ENCODE measurements at places on chromosomes 6 and 20.

DNA sequence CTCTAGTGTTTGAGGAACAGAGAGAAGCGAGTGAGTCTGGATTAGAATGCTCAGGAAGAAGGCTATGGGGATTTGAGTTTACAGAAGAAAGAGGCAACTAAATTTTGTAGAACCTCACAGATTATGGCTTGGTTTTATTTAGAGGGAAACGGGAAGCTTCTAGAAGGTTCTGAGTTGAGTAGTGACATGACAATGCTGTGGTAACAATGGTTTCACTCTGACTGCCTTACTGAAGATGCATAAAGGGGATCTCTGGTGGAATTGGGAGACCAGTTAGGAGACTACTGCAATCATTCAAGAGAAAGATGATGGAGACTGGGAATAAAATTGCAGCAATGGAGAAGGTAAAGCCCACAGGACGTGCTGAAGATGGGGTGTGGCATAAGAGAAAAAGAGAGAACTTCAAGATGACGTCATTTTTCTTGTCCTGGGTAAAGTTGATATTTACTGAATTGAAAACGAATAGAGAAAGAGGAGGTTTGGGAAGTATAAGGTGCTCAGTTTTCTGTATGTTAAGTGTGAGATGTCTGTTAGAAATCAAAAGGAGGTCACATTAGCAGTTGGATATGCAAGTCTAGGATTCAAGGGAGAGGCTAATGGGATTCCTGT, 710.1 kb upstream of the NRSN1 start:
- DNase-seq: no peak

GRCh38 chr20:23298926-23299672, 51.5 kb upstream of the NXT1 start:
- no peak for DNase-seq

DNA sequence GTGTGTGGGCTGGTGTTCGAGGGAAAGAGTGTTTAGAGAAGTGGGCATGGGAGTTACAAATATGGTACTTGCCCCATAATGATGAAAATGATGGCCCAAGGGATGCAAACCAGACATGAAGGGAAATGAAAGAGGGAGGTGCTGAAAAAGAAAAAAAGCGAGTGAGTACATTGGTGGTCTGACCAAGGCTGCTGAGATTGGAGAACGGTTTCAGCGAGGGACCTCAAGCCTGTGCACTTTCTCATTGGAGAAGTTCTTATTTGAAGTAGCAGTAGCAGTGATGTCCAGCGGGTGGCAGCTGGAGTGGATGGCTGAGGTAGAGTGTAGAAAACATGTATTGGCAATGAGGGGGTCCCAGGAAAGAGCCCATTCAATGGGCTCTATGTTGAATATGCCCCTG, 54.8 kb downstream of the TNFAIP3 start:
- no peak for DNase-seq

DNA sequence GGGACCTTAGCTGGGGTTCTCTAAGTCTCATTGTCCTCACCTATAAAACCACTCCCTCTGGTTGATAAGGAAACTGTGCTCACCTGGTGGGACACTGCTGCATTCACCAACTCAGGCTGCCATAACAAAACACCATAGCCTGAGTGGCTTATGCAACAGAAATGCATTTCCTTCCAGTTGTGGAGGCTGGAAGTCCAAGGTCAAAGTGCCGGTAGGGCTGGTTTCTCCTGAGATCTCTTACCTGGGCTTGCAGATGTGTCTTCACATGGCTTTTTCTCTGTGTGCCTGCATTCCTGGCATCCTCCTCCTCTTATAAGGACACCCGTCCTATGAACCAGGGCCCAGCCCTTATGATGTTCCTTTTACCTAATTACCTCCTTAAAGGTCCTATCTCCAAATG, 60.0 kb upstream of the SLC32A1 start:
- DNase-seq: no peak

- no peak for DNase-seq
Measured at GRCh38 chr20:54458219-54458618, 17.2 kb upstream of the DOK5 start.

DNA sequence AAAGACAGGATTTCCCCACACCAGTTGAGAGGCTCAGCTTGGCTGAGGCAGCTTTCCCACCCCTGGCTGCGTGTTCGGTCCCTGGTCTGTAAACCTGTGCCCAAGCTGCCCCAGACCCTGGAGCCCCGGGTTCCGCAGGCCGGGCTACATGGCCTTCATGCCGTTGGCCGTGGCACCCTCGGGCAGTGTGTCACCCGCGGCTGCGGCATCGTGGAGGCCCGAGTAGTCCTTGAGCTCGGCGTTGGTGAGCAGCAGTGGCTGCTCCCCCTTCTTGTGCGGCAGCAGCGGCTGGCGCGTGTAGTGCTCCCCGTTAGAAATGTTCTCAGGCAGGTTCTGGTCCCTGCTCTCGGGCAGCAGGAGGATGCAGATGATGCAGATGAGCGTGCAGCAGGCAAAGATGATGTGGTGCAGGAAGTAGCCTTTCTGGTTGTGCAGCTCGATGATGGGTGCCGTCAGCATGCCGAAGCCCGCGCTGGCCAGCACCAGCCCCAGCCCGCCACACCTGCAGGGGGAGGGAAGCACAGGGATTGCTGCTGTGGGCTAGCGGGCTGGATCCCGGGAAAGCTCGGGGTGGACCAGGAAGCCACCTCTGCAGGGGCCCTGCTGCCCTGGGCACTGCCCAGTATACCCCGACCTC, 14.3 kb downstream of the PSMG4 start:
- DNase-seq: no peak

- DNase-seq: no peak
Measured at GRCh38 chr6:111215131-111215530, 127.8 kb downstream of the SLC16A10 start.

- DNase-seq: peak; percentile 44
Measured at GRCh38 chr6:30884521-30885480, 482 bp downstream of the DDR1 start.

All from iris pigment epithelial cell (primary cell).